ENCODE measurements at places on chromosomes 5 and 9.

DNA sequence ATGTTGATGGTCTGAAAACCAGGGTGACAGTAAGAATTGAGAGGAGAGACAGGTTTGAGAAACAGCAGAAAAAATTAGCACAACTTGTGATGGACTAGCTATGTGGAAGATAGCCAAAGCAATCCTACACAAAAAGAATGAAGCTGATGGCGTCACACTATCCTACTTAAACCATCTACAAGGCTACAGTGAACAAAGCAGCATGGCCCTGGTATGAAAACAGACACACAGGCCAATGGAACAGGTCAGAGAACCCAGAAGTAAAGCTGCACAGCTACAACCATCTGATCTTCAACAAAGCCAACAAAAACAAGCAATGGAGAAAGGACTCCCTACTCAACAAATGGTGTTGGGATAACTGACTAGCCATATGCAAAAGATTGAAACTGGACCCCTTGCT lies 7.5 kb upstream of the UBE2R2 start:
- DNase-seq: no peak

GRCh38 chr5:60178101-60178500 lies 284.6 kb upstream of the PDE4D start:
- no peak for DNase-seq

DNA sequence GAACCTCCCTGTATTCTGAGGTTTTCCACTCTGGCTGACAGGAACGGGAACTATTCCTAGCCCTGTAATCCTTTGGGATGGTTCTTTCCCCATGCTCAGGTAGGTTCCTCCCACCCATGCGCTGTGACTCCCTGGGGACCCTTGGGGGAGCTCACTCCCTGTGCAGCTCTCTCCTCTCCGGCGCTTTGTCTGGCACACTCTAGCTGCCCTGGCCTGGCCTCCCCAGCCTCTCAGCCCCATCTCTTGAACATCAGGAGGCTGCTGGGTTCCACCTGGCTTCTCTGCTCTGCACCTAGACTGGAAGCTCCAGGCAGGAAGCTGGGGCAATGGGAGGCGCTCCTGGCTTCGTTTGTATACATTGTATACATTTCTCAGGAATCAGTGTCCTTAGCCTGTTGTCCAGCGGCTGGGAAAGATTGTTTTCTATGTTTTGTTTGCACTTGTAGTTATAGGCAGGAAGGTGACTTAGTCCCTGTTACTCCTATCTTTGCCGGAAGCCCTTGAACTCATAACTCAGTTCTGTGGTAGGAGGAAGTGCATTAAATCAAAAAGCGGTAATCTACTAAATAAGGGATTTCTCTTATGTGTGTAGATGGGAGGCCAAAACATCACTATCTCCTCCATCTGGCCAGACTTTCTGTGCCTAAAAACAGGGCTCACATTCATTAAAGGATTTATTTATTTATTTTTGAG lies 20.4 kb downstream of the SLC25A25 start:
- DNase-seq: no peak

DNA sequence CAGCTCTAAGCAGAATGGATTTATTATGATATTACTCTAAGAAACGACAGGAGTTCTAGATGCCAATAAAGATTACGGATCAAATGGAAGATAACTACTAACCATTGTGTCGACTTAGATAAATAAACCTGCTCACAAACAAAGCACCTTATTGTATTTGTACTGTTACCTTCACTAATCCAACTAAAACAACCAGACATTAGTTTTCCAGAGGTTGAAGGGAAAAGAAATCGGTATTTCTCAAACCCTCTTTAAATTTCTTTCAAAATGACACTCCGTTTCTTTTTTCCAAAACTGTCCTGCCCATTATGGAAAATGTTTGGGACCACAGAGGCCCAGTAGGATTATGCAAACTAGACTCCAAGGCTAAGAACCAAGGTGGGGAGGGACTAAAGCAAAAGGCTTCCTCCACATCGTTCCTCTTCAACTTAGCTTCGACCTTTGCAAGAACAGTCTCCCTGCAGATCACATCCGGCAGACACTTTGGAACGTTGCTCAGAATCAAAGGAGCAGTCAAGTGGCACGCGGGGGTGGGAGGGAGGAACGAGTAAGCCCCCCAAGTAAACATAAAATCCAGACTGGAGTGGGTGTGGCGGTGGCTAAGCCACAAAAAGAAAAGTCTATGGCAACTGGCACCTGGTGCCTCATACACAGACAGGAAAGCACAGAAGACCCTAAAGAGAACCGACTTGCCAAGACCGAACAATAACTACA lies 2.7 kb downstream of the MLLT3 start:
- DNase-seq: peak; percentile 22

- no peak for DNase-seq
These were observed 96.7 kb downstream of the SUSD1 start for GRCh38 chr9:112078432-112078831.

GRCh38 chr9:34124926-34125325 lies 1.6 kb downstream of the DCAF12 start:
- no peak for DNase-seq

- DNase-seq: no peak
These were observed 210.1 kb upstream of the SLC24A2 start for GRCh38 chr9:19998823-19999455.

GRCh38 chr5:61299261-61299681 lies 32.8 kb upstream of the ZSWIM6 start:
- DNase-seq: no peak

DNA sequence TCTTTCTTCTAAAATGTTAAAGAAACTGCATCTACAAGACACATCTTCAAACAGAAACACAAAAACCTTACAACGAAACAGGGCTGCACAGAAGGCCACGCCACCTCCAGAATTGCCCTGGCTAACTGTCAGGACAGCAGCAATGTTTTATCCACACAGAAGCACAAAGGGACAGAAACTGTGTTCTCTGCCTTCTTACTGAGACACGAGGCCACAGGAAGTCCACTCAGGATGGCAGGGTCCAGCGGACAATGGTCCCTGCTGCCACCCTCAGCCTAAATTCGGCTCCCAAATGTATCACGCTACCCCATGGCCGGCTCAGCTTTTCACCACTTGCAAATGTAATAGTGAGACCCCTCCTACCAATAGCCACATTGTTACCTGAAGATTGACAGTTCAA lies 159.8 kb upstream of the PHYKPL start:
- DNase-seq: no peak

DNA sequence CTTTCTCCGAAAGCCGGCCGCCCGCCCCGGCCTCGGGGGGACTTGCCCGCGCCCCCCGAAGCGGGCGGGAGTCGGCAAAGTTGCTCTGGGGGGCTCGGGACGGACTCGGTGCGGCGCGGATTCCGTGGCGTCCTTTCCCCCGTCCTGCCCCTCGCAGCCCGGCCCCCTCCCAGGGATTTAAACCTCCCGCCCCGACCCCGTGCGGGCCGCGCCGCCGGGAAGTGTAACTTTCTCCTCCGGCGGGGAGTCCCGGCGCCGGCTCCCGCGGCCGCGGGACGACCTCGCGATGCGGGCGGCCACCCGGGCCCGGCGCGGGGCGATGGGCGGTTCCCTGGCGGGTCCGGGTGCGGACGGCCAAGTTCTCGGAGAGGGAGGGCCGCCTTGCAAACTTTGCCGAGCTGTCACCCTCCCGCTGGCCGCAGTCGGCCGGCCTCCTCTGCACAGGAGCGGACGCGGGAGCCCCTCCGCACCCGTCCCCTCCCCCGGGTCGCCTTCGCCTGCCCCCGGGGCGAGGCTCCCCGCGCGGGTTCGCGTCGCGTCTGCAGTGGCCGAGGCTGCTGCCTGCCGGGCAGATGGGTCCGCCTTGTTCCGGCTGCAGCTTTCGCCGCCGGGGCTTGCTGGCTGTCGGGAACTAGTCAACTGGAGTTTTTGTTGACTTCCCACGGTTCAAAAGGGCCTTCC lies 732 bp downstream of the PBX3 start:
- DNase-seq: peak; percentile 34

GRCh38 chr5:136094913-136095641 lies 37.6 kb upstream of the SMAD5 start:
- no peak for DNase-seq

GRCh38 chr5:55324006-55324405 lies 16.2 kb downstream of the MTREX start:
- DNase-seq: no peak

- no peak for DNase-seq
These were observed 14.0 kb downstream of the SLC1A1 start for GRCh38 chr9:4504250-4504649.

Data from stimulated activated naive CD4-positive, alpha-beta T cell (primary cell).